ENCODE measurements at places on chromosomes 7 and 10.

GRCh38 chr10:83038631-83039030 lies 1100.7 kb upstream of the GHITM start:
- DNase-seq: no peak

- DNase-seq: no peak
Observed at GRCh38 chr7:68684996-68685395, 913.3 kb upstream of the AUTS2 start.

DNA sequence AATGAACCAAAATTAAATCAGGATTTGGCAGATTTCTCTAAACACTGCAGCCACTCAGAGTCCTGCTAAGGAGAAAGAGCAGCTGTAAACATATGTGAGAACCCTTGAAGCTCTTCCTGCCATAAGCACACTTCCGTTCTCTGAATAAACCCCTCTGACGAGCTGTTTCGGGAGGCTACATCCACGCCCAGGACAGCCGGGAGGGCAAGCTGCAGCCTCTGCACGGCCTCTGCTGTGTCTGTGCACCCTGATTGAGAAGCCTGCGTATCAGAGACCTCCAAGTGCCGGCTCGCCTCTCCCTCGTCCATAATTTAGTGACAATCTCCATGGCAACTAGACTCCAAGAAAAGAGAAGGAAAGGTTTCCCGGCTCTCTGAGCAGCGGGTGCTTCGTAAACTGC lies 114.4 kb downstream of the PTPRN2 start:
- DNase-seq: no peak

GRCh38 chr7:154503962-154504550 lies 451.9 kb downstream of the DPP6 start:
- no peak for DNase-seq

Measured in BJ (cell line).